D341Med (cell line): ENCODE measurements at places on chromosomes 6 and 20.
A peak's percentile ranks its signal among the peaks of the same experiment; 100 is the strongest.

DNA sequence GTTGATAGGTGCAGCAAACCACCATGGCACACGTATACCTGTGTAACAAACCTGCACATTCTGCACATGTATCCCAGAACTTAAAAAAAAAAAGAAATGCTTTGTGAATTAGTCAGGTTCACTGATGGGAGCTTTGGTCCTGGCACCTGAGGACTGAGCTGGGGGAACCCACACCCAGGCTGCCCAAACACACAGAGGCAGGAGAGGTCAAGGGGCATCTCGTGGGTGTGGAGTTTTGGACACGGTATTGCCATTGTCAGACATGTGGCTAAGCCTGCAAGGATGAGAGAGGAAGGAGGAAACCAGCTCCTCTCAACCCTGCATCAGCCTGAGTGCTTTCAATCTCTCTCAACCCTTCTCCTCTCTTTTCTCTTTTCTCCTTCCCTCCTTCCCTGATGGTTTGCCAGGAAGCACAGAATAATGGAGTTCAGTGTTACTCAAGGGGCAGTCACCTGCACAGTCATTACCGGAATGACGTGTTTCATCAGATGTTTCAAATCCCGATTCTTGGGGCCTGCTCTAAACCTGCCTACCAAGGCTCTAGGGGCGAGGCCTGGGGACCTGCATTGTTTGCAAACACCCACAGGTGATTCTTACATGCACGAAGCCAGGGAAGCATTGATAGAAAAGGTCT, 89.9 kb upstream of the NEDD9 start:
- no peak for DNase-seq

GRCh38 chr6:83071707-83072106, 4.2 kb downstream of the DOP1A start:
- no peak for DNase-seq

DNA sequence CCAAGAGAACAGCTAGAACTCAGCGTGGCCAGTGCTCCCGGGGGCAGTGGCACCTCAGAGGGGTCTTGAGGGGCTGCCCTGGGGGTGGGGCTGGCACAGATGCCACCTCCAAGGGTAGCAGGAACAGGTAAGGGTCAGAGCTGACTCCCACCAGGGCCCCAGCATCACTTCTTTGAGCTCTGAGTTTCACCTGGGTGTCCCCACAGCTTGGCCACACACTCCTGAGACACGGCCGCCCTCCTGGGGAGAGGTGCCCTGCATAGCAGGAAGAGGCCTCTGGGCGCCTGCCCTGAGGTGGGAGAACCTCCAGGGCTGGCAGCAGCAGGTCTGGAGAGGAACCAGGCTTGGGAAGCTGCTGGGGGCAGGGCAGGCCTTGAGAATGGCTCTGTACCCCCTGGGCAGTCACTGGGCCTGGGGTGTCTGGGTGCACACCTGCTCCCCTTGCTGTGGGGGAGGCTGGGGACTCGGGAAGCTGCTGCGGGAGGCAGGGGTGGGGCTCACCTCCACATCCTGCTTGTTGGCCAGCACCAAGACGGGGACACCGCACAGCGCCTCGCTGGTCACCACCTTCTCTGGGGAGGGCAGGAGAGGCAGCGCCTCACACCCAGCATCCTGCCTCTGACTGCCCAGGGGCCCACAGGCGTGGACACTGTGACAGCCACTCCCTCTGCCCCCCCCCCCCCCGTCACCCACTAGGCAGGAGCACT, 5.0 kb downstream of the TNFRSF6B start:
- DNase-seq: peak; percentile 35

DNA sequence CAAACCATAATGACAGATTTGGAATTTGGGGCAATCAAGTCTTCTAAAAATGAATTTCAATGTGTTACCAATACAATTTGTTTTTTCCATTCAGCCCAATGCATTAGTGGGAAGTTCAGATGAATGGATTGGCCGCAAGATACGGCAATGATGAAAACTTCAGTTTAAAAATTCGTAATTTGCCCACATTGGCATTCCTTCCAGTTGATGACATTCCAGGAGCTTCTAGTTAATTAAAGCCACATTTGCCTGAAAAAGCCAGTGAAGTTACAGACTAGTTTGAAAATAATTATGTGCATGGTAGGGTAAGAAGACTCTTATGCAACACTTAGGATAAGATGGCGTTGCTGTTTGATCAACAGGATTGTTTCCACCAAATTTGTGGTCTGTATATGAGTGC, 46.2 kb downstream of the NHLRC1 start:
- no peak for DNase-seq

DNA sequence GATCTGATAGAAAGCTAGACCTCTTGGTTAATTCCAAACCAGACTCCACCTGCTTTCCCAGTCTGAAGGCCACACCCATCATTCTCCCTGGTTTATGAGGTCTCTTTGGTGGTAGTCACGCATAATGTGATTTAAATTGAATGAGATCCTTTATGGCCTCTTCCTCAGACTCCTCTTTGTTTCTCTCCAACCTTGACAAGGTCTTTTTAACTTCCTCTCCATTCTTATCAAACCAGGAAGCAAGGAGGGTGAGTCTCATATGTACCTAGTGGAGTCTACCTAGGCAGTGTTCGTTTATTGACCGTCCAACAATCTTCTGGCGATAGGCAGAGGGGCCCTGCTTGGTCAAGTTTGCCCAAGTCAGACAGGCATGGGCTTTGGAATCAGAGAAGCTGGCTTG, 184.2 kb upstream of the LAMP5 start:
- no peak for DNase-seq

DNA sequence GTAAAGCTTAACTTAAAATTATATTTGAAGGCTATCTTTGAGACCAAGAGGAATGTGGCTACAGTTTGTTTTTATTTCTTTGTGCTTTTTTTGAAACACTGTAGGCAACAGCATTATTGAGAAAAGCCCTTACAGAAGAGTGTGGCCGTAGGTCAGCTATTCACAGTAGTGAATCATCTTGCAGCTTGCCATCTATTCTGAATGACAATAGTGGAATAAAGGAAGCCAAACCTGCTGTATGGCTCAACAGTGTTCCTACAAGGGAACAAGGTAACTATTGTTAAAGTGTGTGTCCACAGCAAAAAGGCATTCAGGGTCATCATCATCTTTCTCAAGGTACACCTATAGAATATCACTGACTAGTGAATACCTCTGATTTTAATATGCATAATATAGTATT, 88.5 kb downstream of the KIZ start:
- no peak for DNase-seq

DNA sequence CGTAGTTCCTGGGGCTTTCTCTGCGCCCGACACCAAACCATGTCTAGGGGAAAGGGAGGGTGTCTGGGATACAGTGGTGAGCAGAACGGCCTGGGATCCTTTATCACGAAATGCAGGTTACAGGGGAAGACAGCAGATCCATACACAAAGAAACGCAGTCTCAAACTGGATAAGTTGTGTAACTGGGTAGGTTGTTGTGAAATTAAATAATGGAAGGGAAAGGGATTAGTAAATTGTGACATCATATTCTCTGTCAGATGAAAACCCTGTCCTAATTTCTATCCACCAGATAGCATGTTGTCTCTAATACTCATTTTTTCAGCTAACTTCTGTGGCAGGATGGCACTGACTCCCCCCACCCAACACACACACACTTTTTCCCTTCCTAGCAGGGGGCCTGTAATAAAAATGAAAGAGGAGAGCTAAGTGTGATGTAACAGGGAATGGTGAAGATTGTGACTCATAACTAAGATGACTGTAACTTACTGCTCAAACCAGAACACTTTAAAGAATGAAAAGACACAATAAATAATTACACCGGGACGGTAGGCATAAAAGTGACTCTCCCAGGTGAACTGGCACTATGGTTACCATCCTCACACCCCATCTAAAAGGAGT, 769 bp upstream of the TRPC4AP start:
- DNase-seq: no peak

- DNase-seq: no peak
These were observed 41.0 kb downstream of the GFOD1 start for GRCh38 chr6:13446381-13446780.

GRCh38 chr6:35757456-35758123, 18.8 kb upstream of the CLPSL2 start:
- peak; percentile 65 for DNase-seq

GRCh38 chr6:16736856-16737775, 24.1 kb downstream of the ATXN1 start:
- DNase-seq: no peak

GRCh38 chr6:138349891-138350290, 27.8 kb upstream of the SMIM28 start:
- DNase-seq: no peak

- no peak for DNase-seq
These were observed 262.9 kb downstream of the SOX4 start for GRCh38 chr6:21856456-21856825.

GRCh38 chr20:1562622-1563021, 5.1 kb upstream of the SIRPD start:
- DNase-seq: no peak

DNA sequence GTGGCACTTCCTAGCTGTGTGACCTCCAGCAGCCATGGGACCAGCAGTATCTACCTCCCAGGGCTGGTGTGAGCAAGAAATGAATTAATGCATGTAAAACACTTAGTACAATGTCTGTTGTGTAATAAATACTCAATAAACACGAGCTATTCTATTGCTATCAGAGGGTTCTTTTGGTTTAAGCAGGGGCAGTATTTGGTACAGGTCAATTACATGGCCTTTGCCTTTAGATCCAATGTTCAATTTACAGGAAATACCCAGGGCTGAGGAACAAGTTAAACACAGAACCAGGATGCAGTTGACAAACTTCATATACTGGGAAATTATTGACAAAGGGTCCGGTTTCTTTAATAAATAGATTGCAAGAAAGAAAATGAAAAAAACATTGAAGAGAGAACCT, 2.9 kb downstream of the TGM2 start:
- no peak for DNase-seq

DNA sequence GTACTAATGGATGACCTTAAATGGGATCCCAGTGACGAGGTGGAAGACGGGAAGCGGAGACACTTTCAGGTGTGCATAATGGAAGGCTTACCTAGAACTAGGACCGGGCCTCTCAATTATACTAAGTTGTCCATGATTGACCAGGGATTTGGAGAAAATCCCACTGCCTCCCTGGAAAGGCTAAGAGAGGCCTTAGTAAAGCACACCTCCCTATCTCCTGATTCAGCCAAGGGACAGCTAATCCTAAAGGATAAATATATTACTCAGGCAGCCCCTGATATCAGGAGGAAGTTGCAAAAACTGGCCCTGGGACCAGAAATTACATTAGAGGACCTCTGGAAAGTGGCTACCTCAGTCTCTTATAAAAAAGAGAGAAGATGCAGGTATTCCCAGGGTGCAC, 93.2 kb downstream of the JARID2 start:
- no peak for DNase-seq

GRCh38 chr6:160507420-160507819, 156.7 kb downstream of the LPA start:
- no peak for DNase-seq

- DNase-seq: no peak
These were observed 766 bp downstream of the PRICKLE4 start for GRCh38 chr6:41781366-41781730.

DNA sequence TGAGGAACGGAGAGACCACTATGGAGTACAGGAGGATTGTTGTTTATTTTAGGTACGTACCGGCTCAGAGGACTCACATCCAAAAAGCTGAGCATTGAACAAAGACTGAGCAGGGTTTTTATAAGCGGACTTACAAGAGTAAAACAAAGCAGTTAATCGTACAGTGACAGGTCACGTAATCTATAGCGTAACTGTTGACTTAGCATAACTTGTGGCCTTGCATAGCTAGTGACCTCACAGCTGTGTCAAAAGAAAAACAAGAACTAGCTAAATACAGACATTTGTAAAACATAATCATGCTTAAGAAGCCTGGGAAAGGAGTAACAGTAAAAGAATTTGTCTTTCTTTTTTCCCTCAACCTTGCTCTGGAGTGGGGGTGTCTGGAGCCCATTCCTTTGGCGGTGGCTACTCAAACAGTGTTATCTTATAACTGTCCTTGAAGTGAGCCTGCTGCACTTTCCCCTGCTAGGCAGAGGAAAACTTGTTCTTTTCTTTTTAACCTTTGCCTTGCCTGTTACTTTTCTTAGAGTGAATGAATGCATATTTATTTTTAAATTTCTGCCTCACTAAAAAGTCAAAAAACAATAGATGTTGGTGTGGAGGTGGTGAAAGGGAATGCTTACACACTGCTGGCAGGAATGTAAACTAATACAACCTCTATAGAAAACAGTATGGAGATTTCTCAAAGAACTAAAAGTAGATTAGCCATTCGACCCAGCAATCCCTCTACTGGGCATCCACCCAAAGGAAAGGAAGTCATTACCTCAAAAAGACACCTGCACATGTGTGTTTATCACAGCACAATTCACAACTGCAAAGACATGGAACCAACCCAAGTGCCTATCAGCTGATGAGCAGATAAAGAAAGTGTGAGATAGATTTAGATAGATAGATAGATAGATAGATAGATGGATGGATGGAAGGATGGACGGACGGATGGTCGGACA, 109.0 kb downstream of the TAF4 start:
- DNase-seq: no peak

DNA sequence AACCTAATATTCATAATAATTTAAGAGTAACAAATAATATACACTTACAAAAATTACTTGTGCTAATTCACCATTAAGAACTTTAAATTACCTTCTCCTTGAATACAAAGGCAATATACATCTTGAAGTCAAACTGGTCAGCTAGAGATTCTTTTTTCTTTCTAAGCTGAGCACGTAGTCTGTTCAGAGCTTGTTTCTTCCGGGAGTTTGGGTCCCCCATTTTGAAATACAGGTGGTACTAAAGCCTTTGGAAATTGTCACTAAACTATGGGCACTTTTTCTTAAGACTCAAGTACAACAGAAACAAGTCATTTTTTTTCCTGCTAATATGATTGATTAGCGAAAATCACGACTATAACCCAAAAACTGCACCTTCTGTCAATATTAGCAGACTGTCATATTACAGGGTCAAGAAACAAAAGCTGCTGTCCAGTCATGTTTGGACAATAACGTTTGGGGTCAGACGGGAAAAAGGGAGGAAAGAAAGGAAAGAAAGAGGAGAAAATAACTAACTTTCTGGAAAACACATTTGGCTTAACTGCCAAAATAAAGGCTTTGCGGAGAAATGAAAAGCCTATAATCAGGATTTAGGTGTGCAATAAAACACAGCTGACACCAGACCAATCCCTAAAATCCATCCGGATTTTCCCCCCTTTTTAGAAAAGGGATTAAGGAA, 367 bp downstream of the C6orf62 start:
- DNase-seq: peak; percentile 26
